ENCODE measurements at places on chromosomes 2 and 18.

DNA sequence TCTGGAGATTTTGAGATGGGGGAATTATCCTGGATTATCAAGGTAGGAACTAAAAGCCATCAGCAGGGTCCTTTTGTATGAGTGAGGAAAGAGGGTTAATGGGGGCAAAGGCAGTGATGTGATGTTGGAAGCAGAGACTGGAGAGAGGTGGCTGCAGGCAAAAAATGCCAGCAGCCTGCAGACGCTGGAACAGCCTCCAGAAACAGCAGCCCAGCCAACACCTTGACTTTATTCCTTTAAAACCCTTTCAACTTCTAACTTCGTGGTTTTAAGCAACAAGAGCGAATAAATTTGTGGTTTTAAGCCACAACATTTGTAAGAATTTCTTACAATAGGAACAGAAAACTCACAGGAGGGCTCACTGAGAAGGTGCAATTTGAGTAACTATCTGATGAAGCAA is 523.1 kb upstream of the HS6ST1 start:
- DNase-seq = no peak

GRCh38 chr2:43274055-43274454 is 47.6 kb upstream of the ZFP36L2 start:
- no peak for DNase-seq

- no peak for DNase-seq
These were observed 75.5 kb downstream of the MYCN start for GRCh38 chr2:16015903-16016265.

DNA sequence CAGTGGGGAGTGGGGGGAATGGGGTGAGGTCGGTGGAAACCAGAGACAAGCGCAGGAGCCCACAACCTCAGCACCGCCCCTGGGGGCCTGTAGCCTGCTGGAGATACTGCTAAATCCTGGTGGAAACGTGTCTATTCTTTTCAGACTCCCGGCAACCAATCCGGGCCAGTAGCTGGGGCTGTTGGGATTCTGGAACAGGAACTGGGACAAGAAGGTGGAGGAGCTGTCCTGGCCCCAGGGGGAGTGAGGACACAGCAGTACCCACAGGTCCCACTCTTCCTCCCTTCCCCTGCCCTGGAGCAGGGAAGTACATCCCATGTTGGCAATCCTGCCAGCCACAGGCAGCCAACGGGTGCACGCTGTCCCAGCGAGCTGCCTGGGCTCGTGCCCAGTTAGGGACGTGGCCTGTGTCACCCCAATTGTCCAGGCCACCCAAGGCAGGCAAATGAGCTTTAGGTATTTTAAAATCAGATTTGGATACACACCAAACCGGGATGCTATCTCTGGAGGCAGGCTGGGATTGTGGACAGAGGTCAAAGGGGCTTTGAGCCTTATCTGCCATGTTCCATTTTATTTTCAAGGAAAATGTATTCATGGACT is 51.8 kb downstream of the HS1BP3 start:
- no peak for DNase-seq

DNA sequence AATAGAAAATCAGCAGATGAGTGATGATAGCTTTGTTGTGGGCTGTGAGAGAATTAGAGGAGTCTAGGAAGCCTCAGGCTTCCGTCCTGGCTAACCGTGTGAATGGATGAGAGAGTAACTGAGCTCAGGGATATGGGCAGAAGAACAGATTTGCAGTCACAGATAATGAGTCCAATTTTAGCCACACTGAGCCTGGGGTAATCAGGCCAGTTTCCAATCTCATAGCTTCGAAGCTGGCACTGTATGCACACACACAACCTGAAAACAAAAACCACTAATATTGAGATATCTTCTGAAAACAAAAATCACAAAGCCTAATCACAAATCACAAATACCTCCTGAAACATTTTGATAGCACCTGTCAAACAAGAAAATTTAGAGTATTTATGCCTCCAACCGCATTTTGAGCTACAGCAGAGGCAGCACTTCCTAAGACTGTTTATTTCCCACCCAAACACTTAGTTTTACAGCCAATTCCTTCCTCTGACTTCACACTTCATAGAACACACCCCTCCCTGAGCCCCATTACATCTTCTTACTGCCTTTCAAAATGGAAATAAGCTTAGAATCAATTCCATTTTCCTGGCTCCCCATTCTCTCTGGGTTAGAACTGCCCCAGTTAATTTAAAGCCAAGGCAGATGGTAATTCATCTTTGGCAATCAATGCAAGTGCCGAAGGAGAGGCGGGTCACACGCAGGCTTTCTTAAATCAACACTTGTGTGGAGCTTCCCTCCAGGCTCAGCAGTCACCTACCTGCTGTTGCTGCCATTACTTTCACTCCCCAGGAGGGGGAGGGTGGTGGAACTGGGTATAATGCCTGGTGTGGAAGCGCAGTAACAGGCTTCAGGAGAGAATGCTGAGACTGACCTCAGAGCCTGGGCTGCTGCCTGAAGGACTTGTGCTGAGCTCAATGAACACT is 18.9 kb downstream of the TTR start:
- DNase-seq = no peak

DNA sequence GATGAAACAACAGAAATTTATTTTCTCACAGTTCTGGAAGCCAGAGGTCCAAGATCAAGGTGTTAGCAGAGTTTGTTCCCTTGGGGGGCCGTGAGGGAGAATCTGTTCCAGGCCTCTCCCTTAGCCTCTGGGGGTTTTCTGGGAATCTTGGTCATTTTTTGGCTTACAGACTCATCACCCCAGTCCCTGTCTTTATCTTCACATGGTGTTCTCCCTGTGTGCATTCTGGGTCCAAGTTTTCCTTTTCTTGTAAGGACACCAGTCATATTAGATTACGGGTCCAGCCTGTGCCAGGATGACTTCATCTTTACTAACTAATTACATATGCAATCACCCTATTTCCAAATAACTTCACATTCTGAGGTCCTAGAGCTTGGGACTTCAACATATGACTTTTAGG is 292.5 kb upstream of the TRIB2 start:
- DNase-seq = no peak

- DNase-seq = no peak
These were observed 15.0 kb upstream of the CTDP1 start for GRCh38 chr18:79664525-79665125.

GRCh38 chr18:45243340-45244110 is 371.8 kb upstream of the SLC14A2 start:
- no peak for DNase-seq

GRCh38 chr2:217398860-217399259 is 539.0 kb upstream of the TNP1 start:
- no peak for DNase-seq

Data from stimulated activated CD8-positive, alpha-beta memory T cell treated with anti-CD3 and anti-CD28 coated beads, Interleukin-2, amount 100 ng/mL, for 48 hours (primary cell).